Activated T-helper 1 cell treated with anti-CD3 and anti-CD28 coated beads, Interleukin-12 subunit alpha, Interleukin-12 subunit beta, Interleukin-2, Interleukin-4 antibody, amounts not matched to agents 30 ng/mL and 10 ng/mL and 1 ng/mL, durations not matched to agents 14 hours and 24 hours and 36 hours (primary cell): ENCODE measurements at places on chromosomes 11 and 22.

GRCh38 chr11:100930185-100930778 lies 199.3 kb downstream of the PGR start:
- no peak overlapping the region for H3K4me3 ChIP-seq
- no peaks in the 10 kb centered on the region for H3K36me3 ChIP-seq
- no peak overlapping the region for H3K27ac ChIP-seq
- no peaks in the 10 kb centered on the region for H3K4me1 ChIP-seq

GRCh38 chr22:48858121-48858520 lies 969.6 kb downstream of the BRD1 start:
- H3K27me3 ChIP-seq = no peaks in the 10 kb centered on the region
- H3K4me1 ChIP-seq = no peaks in the 10 kb centered on the region
- H3K36me3 ChIP-seq = no peaks in the 10 kb centered on the region
- DNase-seq = no peak
- H3K4me3 ChIP-seq = no peak overlapping the region
- H3K27ac ChIP-seq = no peak overlapping the region

GRCh38 chr11:95884376-95884775 lies 39.5 kb downstream of the MTMR2 start:
- H3K4me3 ChIP-seq = no peak overlapping the region
- H3K27me3 ChIP-seq = no peaks in the 10 kb centered on the region
- peaks cover 3% of the 10 kb centered on the region for H3K36me3 ChIP-seq
- peaks cover 6% of the 10 kb centered on the region for H3K4me1 ChIP-seq

- H3K4me1 ChIP-seq = peaks cover 58% of the 10 kb centered on the region
- DNase-seq = no peak
- peaks cover 9% of the 10 kb centered on the region for H3K36me3 ChIP-seq
- H3K27ac ChIP-seq = peak overlapping the region; percentile 53
Observed at GRCh38 chr11:117072517-117073461, 25.4 kb downstream of the SIK3 start.

DNA sequence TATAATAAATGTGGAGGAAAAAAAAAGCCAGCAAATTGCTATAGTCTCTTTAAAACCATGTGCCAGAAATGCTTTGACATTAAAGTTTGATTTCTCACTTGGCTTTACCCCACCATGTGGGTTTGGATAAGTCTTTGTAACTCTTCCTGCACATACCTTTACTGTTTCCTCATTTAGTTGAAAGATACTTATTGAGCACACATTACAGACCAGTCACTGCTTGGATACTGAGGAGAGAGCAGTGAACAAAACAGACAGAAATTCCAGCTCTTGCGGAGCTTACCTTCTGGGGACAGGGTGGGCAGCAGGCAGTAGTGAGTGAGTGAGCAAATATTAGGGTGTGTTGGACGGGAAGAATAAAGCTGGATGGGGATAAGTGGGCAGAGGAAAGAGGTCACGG lies 13.7 kb downstream of the PACS1 start:
- no peak for DNase-seq
- peaks cover 60% of the 10 kb centered on the region for H3K4me1 ChIP-seq
- no peaks in the 10 kb centered on the region for H3K27me3 ChIP-seq

DNA sequence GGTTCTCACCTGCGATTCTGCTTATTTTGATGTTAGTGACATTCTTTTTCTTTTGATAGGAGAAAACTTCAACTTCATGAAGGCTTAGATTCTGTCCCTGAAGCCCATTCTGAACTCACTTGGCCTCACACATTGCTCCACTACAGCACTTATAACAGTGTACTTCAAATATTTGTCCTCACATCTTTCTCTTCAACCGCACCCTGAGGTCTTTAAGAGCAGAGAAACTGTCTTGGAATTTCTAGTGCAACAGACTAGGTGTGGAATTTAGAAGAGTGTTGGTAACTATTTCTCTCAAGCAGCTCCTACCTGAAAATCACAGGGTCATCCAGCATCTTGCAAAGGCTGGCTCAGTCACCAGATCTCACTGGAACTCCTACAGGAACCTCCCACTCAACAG lies 7.8 kb downstream of the MRGPRX3 start:
- no peak for DNase-seq
- no peak overlapping the region for H3K27ac ChIP-seq
- H3K4me3 ChIP-seq = no peak overlapping the region
- no peaks in the 10 kb centered on the region for H3K4me1 ChIP-seq
- no peaks in the 10 kb centered on the region for H3K36me3 ChIP-seq
- H3K27me3 ChIP-seq = peaks cover 8% of the 10 kb centered on the region

GRCh38 chr22:40966726-40967085 lies 15.5 kb downstream of the RBX1 start:
- DNase-seq = no peak
- no peaks in the 10 kb centered on the region for H3K27me3 ChIP-seq
- H3K27ac ChIP-seq = no peak overlapping the region
- no peak overlapping the region for H3K4me3 ChIP-seq
- H3K4me1 ChIP-seq = peaks cover 13% of the 10 kb centered on the region

DNA sequence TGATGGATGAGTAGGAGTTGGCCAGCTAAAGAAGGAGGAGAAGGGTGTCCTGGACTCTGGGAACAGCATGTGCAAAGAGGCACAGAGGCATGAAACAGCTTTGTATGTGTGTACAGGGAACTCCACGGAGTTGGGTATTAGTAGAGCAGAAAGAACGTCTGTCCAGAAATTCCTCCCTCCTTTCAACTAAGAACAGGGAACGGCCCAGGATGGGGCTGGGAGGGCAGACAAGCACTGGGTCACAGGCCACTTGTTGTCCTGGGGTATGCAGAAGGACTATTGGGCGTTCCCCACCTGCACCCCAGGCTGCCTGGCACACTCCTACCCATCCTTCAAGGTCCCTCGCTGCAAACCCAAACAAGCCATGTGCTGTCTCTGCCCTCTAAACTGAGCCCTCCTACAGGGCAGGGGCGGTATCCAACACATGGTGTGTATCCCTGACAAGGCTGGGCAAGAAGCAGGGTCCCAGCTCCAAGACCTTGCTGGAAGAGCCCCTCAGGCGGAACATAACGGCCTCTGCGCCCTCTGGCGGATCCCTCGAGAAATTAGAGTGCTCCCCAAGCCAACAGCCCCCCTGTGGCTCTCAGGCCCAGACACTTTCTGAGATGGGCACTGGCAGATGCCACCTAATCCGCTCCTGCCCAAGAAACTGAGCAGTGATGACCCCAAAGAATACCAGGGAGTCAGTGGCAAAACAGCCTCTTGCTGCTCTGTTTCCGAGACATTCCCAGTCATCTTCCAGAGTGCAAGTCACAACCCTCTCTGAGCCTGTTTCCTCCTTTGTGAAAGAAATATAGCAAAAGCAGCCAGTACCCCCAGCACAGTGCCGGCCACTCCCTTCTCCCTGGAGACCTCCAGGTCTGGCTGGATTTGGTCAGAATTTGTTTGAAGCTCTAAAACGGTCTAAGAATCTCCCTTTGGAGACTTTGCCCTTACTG lies 1.6 kb upstream of the ELFN2 start:
- H3K36me3 ChIP-seq = peaks cover 5% of the 10 kb centered on the region
- no peak overlapping the region for H3K27ac ChIP-seq
- peak; percentile 28 for DNase-seq
- peaks cover 42% of the 10 kb centered on the region for H3K27me3 ChIP-seq

GRCh38 chr11:27217948-27218420 lies 145.0 kb downstream of the CCDC34 start:
- no peak overlapping the region for H3K27ac ChIP-seq
- H3K27me3 ChIP-seq = no peaks in the 10 kb centered on the region
- no peak for DNase-seq
- H3K36me3 ChIP-seq = no peaks in the 10 kb centered on the region
- no peaks in the 10 kb centered on the region for H3K4me1 ChIP-seq

DNA sequence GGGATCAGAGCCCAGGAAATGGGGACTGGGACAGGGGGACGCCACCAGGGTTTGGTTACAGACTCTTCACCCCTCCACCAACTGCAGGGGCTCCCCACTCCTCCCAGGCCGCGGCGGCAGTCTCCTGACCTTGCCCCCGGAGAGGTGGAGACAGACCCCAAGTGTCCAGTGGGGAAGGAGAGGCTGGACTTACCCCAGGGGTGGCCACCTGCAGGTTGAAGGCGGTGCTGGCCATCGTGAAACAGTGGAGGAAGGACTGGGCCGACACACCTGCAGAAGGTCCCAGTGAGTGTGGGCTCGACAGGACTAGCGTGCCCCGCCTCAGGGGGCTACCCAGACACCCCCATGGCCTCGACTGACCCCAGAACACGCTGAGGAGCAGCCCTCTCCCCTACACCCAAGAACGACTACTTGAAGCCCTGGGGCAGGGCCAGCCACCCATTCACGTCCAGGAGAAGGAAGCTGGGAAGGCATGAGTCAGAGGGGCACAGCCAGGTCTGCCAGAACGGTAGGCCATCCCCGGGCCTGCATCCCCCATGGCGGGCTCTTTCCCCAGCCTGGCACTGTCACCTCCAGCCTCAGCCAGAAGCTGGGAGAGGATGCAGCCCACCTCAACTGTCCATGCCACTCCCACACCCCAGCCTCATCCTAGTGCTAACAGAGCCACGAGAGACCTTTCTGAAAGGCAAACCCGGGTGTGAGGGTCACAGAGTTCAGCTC lies 2.3 kb downstream of the GATD1 start:
- peak overlapping the region; percentile 76 for H3K27ac ChIP-seq
- H3K4me1 ChIP-seq = peaks cover 14% of the 10 kb centered on the region
- H3K27me3 ChIP-seq = no peaks in the 10 kb centered on the region
- no peaks in the 10 kb centered on the region for H3K36me3 ChIP-seq

- peak overlapping the region; percentile 97 for H3K4me3 ChIP-seq
- H3K36me3 ChIP-seq = peaks cover 20% of the 10 kb centered on the region
- peak overlapping the region; percentile 92 for H3K27ac ChIP-seq
- peaks cover 39% of the 10 kb centered on the region for H3K4me1 ChIP-seq
- no peak for DNase-seq
Observed at GRCh38 chr11:119085437-119085847, 761 bp downstream of the HMBS start.

GRCh38 chr22:45768490-45768889 lies 96.9 kb downstream of the ATXN10 start:
- no peaks in the 10 kb centered on the region for H3K27me3 ChIP-seq
- no peak overlapping the region for H3K4me3 ChIP-seq
- H3K4me1 ChIP-seq = peaks cover 4% of the 10 kb centered on the region
- peaks cover 4% of the 10 kb centered on the region for H3K36me3 ChIP-seq
- DNase-seq = no peak

GRCh38 chr11:690738-691633 lies 4.0 kb downstream of the DEAF1 start:
- H3K36me3 ChIP-seq = peaks cover 33% of the 10 kb centered on the region
- no peak for DNase-seq
- H3K27me3 ChIP-seq = peaks cover 2% of the 10 kb centered on the region
- peaks cover 32% of the 10 kb centered on the region for H3K4me1 ChIP-seq
- H3K27ac ChIP-seq = peak overlapping the region; percentile 67

GRCh38 chr11:94737171-94737611 lies 31.0 kb upstream of the AMOTL1 start:
- no peak overlapping the region for H3K27ac ChIP-seq
- peaks cover 22% of the 10 kb centered on the region for H3K4me1 ChIP-seq
- peaks cover 17% of the 10 kb centered on the region for H3K27me3 ChIP-seq
- DNase-seq = no peak

GRCh38 chr22:39449708-39450107 lies 7.1 kb upstream of the MGAT3 start:
- H3K36me3 ChIP-seq = no peaks in the 10 kb centered on the region
- no peak for DNase-seq
- H3K4me3 ChIP-seq = no peak overlapping the region
- peaks cover 10% of the 10 kb centered on the region for H3K27me3 ChIP-seq
- H3K4me1 ChIP-seq = peaks cover 25% of the 10 kb centered on the region

GRCh38 chr11:61732705-61733104 lies 19.7 kb upstream of the MYRF start:
- peaks cover 4% of the 10 kb centered on the region for H3K4me1 ChIP-seq
- no peak overlapping the region for H3K27ac ChIP-seq
- peaks cover 3% of the 10 kb centered on the region for H3K27me3 ChIP-seq
- no peak for DNase-seq
- no peaks in the 10 kb centered on the region for H3K36me3 ChIP-seq

GRCh38 chr22:46501701-46502100 lies 35.7 kb downstream of the CELSR1 start:
- H3K27ac ChIP-seq = no peak overlapping the region
- H3K4me1 ChIP-seq = peaks cover 7% of the 10 kb centered on the region
- no peak for DNase-seq
- H3K4me3 ChIP-seq = no peak overlapping the region

- peaks cover 4% of the 10 kb centered on the region for H3K27me3 ChIP-seq
- H3K27ac ChIP-seq = no peak overlapping the region
- H3K36me3 ChIP-seq = no peaks in the 10 kb centered on the region
- H3K4me3 ChIP-seq = no peak overlapping the region
- no peak for DNase-seq
Observed at GRCh38 chr11:32229576-32230240, 138.8 kb downstream of the RCN1 start.

DNA sequence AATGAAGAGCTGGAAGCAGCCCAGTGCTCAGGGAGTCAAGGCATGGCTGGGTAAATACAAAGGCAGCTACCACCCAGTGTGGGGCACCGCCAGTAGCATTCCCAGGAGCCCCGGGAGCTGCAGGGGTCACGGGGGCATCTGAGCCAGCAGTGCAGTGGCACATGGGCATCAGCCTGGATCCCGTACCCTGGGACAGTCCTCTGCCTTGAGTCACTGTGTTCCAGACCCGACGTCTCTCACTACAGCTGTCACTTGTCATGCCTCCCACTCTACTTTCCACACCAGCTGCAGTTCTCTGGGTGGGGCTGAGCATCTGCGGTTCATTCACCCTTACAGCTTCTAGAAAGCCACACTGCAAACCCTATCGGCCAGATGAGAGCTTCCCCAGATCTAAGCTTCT lies 29.6 kb downstream of the DHCR7 start:
- H3K27ac ChIP-seq = no peak overlapping the region
- H3K27me3 ChIP-seq = no peaks in the 10 kb centered on the region
- no peaks in the 10 kb centered on the region for H3K36me3 ChIP-seq
- H3K4me3 ChIP-seq = no peak overlapping the region
- H3K4me1 ChIP-seq = no peaks in the 10 kb centered on the region
- DNase-seq = no peak

DNA sequence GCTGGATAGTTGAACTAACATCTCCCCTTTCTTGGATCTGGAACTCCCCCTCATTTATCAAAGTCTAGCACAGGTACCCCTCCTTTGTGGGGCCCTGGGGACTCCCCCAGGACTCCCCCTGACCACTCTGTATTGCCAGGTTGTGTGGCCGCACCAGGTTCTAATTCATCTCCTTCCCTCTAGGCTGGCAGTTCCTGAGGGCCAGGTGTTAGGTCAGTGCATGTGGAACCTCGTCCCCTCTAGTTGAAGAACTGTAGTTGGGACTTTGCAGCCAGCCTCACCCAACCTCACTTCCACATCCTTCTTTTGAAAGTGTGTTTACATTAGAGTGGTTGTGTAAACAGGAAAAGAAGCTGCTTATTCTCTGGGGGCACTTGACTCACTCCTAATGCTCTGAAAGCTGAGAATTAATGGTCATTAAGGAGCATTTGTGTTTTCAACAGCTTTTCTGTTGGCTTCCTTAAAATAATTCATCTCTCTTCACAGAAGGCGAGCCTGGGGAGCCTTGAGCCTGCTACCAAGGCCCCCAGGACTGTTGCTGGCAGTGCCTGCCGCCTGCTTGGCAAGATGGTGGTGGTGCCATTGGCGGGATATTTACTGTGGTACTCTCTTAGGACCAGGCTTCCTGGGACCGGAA lies 11.8 kb downstream of the UPB1 start:
- no peaks in the 10 kb centered on the region for H3K36me3 ChIP-seq
- no peak overlapping the region for H3K4me3 ChIP-seq
- no peak overlapping the region for H3K27ac ChIP-seq

GRCh38 chr22:47332246-47332980 lies 570.0 kb downstream of the TBC1D22A start:
- DNase-seq = no peak
- no peak overlapping the region for H3K27ac ChIP-seq
- H3K4me1 ChIP-seq = no peaks in the 10 kb centered on the region
- H3K27me3 ChIP-seq = no peaks in the 10 kb centered on the region

- H3K4me3 ChIP-seq = peak overlapping the region; percentile 76
- DNase-seq = no peak
- H3K4me1 ChIP-seq = peaks cover 12% of the 10 kb centered on the region
- H3K27ac ChIP-seq = peak overlapping the region; percentile 55
- H3K36me3 ChIP-seq = peaks cover 2% of the 10 kb centered on the region
- peaks cover 8% of the 10 kb centered on the region for H3K27me3 ChIP-seq
Observed at GRCh38 chr22:23752090-23752691, 1.3 kb upstream of the ZNF70 start.
